NCI-H526 treated with DMSO at 0.1 percent for 48 hours (cell line): ENCODE measurements at places on chromosomes 12 and 14.

- no peak for DNase-seq
These were observed 343.4 kb downstream of the ADAMTS20 start for GRCh38 chr12:43208627-43209026.

DNA sequence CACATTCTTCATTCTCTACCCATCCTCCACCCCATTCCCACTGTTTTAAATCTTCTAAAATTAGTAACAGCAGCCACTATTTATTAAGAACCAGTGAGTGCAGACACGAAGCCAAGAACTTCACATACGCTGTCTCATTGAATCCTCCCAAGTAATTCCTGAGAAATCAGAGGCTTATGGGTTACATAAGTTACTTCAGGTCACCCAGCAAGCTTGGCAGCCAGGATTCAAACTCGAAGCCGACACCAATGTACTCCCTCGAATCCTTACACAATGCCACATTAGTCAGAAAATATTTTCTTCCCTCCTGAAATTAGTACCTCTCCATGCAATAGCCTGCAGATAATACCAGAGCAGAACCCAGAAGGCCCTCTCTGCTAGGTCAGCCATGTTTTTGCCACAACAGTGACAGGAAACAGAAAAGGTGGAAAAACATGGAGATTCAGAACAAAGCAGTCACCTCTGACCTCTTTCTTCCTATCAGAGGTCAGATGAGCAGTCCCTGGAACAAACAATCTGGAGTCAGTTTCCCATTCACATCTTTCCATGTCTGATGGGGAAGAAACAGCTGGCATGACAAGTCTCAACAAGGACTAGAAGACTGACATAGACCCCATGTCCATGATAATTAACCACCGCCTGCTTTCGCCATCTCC, 16.4 kb downstream of the NID2 start:
- DNase-seq, result no peak

- DNase-seq, result no peak
These were observed 53.0 kb upstream of the FUT8 start for GRCh38 chr14:65359503-65359902.

GRCh38 chr12:61758661-61759060, 501.5 kb upstream of the USP15 start:
- DNase-seq, result no peak

- no peak for DNase-seq
These were observed 210.4 kb downstream of the CHST11 start for GRCh38 chr12:104667139-104667538.

DNA sequence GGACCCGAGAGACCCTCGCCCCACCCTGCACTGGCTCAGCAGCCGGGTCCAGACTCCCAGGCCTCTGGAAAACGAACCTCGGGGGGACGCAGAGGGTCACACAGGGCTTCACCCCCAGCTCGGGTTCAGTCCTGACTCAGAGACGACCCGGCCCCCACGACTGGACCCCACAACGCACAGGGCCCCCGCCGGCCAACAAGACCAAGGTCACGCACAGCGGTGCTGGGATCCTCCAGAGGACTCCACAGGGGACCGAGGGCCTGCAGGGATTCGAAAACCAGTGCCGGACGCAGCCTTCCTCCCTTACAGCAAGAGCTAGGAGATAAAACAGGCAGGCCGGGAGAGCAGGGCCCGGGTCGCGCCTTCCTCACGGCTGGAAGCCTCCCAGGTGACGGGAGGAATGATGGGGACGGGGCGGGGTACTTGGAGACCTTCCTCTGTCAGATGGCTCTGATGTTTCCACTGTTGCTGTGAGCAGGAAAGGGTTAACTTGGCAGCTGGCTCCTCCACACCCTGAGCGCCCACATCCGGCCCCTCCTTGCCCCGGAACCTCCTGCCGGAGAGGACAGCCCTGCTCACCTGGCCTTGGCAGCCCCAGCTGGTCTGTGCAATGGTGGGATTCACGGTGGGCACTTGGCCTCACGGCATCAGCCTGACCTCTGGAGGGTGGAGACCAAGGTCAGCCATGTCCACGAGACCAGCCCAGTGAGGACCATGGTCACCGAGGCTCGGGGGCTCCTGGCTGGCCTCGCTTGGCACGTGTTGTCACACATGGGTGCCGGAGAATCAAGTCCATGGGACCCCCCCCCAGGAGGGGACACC, 46.2 kb downstream of the GALNT9 start:
- no peak for DNase-seq

DNA sequence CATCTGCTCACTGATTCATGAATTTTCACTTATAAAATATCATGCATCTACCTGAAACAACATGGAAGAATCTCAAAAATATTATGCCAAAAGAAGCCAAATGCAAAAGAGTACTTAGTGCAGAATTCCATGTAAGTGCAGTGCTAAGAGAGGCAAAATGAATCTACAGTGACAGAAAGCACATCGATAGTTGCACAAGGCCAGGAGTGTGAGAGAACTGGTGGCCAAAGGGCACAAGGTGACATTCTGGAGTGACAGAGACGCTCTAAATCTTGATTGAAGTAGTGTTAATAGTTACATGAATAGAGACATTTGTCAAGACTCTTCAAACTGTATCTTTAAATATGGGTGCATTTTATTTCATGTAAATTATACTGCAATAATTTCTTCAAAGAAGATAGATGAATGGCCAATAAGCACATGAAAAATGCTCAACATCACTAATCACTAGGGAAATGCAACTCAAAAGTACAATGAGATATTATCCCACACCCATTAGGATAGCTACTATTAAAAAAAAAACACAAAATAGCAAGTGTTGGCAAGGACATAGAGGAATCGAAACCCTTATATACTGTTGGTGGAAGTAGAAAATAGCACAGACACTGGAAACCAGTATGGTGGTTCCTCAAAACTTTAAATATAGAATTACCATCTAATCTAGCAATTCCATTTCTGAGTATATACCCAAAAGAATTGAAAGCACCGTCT, 71.7 kb upstream of the KICS2 start:
- no peak for DNase-seq

DNA sequence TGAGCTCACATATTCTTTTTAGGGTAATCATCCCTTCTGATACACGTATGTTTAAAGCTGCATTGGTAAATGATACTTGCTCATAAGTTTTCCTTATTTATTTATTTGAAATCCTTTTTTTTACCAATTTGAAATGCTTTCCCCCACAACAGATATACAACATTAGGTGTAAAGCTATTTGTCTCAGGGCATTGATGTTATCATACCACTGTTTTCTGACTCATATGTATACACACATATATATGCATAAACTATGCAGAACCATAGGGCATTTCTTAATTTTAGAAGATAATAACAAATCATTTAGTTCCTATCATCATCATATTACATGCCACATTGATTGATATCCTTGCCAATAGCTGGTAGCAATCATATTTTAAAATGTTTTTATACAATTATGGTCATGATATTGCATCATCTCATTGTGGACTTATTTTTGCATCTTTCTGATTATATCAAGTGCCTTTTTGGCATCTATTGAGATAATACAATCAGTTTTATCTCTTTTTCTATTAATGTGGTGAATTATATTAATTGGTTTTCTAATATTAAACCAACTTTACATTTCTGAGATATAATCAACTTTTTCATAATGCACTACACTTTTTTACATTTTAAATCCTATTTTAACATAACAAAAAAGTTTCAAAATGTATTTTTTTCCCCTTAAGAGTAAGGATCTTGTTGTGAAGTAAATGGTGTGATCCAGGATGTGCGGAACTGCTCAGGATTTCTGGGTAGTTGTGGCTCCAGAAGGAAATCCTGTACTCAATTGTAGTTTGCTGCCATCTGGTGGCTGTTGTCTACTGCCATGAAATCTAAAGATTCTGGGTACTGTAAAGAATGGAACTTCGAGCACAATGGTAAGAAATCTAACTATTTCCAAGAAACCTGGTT, 16.7 kb downstream of the OR9K2 start:
- peak; percentile 21 for DNase-seq

DNA sequence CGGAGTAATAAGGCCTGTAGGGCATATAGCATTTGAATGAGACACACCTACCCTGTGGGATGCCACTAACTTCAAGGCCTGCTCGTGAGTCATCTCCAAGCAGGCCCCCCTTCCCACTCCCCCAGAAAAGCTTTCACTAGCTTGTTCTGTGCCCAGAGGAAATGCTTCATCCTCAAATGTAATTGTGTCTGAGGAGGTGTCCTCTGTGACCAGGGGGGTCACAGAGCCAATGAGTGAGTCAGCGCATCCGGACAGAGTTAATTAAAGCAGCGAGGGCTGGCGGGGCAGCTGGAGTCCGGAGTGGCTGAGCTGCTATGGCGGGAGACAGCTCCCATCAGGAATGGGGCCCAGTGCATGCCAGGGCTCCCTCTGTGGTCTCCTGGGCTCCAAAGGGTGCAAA, 27.0 kb upstream of the ESRRB start:
- no peak for DNase-seq

DNA sequence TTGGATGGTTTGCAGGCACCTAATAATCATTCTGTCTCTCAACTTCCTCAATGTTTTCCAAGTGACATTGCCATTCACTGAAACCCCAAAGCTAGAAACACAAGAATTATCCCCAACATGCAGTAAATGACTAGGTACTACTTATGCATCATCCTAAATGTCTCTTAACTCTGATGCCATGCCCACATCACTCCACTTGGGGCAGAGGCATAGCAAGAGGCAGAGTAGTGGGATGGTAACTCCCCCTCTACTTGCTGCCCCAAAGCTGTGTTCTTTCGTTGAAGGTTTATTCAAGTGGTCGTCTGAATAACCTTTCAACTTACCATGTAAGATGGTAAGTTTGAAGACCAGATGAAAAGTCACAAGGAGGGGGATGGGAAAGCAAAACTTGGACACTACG, 77.9 kb upstream of the SOX5 start:
- DNase-seq, result no peak

DNA sequence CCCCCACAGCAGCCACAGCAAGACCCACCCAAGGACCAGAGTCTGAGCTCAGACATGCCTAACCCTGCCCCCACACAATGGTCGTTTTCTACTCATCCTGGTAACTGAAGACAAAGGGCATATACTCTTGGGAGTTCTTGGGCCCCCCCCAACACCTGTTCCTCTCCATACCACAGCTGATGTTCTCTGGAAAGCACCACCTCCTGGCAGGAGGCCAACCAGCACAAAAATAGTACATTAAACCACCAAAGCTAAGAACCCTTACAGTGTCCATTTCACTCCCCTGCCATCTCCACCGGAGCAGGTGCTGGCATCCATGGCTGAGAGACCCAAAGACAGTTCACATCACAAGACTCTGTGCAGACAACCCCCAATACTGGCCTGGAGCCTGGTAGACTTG, 80.6 kb upstream of the DAAM1 start:
- DNase-seq, result no peak

DNA sequence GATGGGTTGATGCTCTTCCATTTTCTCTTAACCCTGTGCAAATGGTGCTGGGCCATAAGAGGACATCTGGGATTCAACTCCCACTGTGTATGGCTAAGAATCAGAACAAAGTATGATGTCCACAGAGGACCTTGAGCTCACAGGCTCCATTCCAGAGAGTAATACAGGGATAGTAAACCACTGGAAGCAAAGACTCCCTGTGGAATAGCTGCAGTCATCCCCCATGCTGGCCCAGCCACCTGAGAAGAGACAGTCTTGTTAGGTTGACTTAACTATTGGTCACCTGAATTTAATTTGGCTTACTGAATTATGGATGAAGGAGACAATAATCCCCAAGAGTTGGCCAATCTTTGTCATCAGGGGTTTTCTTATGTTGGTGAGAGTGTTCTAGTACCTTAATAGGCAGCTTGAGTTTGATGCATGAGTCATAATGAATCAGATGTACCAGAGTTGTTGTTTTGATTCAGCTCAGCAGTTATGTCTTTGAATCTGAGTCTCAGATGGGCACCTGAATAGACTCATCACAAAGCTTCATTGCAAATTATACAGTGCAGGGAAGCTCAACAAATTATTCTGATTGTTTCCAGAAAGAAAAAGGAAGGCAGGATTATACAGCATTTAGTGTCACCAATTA, 122.7 kb downstream of the SSPN start:
- DNase-seq, result no peak
